ENCODE measurements at places on chromosomes 6 and 20.

DNA sequence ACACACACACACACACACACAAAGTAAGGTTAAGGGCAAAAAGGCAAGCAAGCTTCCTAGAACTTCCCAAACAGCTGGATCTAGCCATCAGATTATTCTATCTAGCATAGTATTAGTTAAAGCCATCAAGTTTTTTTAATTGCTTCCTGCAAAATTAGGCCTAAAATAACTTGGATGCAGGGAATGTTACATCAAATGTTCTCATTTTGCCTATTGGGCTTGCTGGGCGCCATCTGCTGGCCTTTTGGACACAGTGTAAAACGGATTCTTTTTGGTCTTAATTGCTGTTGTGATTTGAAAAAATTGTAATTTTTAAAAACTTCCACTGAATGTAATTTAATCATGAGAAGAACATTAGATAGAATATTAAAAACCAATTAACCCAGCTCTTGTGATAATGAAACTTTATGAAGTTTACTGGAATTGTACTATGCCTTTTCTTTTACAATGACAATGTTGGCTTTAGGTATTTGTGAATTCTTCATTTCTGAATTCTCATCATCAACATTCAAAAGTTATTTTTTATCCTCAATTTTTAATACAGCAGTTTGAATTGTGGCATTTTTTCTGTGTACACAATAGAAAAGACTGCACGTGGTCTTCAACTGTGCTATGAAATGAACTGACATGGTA, 6.8 kb downstream of the MKKS start:
- peak; percentile 58 for DNase-seq

DNA sequence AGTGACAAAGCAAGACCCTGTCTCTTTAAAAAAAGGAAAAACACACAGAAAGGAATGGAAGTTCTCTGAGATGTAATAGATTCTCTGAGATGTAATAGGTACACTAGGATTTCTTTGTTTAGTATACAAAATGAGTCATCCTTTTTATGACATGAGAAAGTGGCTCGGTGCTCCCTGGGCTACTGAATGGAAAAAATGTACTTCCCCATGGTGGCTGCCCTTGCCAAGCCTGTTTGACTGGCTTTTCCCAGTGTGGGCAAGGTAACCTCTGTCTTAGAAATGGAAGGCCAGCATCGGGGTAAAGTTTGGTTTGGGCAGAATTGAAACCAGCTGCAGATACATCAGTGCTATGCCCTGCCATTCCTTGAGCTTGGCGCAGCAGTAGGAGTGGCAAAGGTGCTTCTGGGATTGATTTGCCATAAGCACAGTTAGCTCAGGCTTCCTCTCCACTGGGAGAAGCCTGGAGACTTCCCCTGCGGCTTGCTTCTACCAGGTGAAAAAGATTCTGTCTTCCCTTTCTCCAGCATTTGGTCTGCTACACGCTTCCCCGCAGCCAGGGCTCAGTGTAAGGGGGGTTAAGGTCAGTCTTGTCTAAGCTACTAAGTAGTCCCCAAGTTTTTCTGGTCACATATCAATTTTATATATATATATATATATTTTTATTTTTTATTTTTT, 24.5 kb downstream of the ARFGEF2 start:
- no peak for DNase-seq

DNA sequence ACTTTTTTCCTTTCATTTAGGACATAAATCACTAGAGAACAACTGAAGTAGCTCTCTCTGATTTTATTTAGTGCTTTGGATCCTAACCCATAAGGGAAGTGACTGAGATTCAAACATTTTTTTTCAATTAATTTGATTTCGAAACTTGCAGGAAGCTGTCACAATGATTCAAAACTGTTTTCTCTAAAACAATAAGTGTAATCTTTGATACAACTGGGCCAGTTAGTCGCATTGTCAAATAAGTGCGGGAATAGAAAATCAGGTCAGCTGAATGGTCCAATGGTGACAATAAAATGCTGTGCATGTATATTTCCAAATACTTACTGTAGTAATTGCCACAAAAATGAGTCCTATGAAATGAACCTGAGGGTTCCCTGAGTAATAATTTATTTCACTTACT, 930.8 kb downstream of the TFAP2A start:
- DNase-seq, result no peak

DNA sequence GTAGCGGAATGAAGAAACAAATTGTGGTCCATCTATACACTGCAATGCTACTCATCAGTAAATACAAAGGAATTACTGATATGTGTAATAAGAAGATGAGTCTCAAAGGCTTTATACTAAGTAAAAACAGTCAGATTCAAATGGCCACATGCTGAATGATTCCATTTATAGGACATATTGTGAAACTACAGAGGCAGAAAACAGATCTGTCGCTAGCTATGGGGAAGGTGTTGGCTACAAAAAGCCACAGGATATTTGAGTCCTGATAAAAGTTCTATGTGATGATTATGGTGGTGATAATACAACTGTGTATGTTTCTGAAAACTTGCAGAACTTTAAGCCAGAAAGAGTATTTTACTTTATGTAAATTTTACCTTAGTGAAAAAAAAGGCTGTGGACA, 313.2 kb downstream of the HDGFL1 start:
- no peak for DNase-seq

DNA sequence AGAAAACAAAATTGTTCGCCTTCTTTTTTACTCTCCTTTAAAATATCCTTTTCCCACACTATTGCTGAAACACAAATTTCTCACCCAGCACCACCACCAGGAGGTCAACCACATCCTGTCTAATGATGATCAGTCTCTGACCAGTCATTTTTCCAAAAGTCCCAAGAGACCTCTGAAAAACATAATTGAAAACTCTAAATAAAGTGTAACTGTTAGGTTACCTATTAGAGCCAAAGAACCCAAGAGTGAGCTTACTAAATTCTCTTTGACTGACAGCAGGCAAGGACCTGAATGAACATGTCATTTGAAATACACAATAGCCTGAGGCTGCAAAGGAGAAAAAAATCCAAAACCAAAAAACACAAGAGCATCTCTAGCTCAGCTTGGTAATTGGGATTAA, 735.4 kb downstream of the CBLN4 start:
- DNase-seq, result no peak

GRCh38 chr6:166862287-166862977, 93.9 kb downstream of the RNASET2 start:
- no peak for DNase-seq

Measured in ACHN (cell line).